Activated CD4-positive, alpha-beta T cell treated with anti-CD3 and anti-CD28 coated beads, Interleukin-2, amount 10 ng/mL, durations not matched to agents 24 days and 14 days (primary cell): ENCODE measurements at places on chromosomes 13 and 19. TPM values are rescaled to one million over a fixed set of nuclear protein-coding genes. Genes with fewer than 3 reads are reported as not detected.

Gene CPT1C
- 3.4 and 3.6 TPM in 2 replicates for total RNA-seq

Gene MYADM
- total RNA-seq = 65.6 and 69.0 TPM in 2 replicates

Gene FUT2
- not detected in 2 replicates for total RNA-seq

Gene PDX1
- total RNA-seq = not detected in 2 replicates

Gene IL17D
- total RNA-seq = 0.28 TPM in 1 of 2 replicates, not detected in the other

Gene ZNF177
- 0.09 TPM in 1 of 2 replicates, not detected in the other for total RNA-seq

Gene C1QTNF9B
- not detected in 2 replicates for total RNA-seq

Gene LILRB1
- total RNA-seq = 0.33 TPM in 1 of 2 replicates, not detected in the other

Gene CEACAM8
- not detected in 2 replicates for total RNA-seq

Gene DPF1
- 1.8 and 2.0 TPM in 2 replicates for total RNA-seq

Gene DAND5
- total RNA-seq = 0.12 TPM in 1 of 2 replicates, not detected in the other

Gene CERS1
- 0.14 and 0.23 TPM in 2 replicates for total RNA-seq

Gene KBTBD7
- total RNA-seq = 5.6 and 6.2 TPM in 2 replicates

Gene KLC3
- total RNA-seq = not detected in 2 replicates

Gene NCR1
- total RNA-seq = not detected in 2 replicates

Gene F2RL3
- total RNA-seq = not detected in 2 replicates

Gene CNFN
- not detected in 2 replicates for total RNA-seq

Gene SLAIN1
- total RNA-seq = 28.7 and 29.1 TPM in 2 replicates

Gene PROZ
- not detected in 2 replicates for total RNA-seq

Gene LIPE
- 35.0 and 39.1 TPM in 2 replicates for total RNA-seq
